Stimulated activated CD4-positive, alpha-beta T cell treated with anti-CD3 and anti-CD28 coated beads, Interleukin-15, amount 100 ng/mL, for 1 hour (primary cell): ENCODE measurements at places on chromosomes 3 and 15.

DNA sequence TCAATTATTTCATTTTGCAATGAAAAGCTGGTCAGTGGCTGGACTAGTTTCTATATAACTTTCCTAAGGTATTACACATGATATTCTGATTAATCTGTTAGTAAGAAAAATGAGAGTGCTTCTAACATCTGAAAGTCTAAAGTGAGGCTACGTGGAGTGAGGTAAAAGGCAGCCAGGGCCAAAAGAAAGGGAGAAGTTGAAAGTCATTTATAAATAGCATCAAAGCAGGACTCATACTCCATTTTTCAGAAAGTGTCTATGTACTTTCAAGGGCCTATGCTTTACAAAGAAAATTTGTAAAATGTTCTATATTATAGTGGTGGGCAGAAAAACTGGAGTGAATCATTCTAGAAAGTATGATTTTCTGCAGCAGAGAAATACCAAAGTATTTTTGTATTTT is 80.0 kb downstream of the CSNK1G1 start:
- DNase-seq: no peak

DNA sequence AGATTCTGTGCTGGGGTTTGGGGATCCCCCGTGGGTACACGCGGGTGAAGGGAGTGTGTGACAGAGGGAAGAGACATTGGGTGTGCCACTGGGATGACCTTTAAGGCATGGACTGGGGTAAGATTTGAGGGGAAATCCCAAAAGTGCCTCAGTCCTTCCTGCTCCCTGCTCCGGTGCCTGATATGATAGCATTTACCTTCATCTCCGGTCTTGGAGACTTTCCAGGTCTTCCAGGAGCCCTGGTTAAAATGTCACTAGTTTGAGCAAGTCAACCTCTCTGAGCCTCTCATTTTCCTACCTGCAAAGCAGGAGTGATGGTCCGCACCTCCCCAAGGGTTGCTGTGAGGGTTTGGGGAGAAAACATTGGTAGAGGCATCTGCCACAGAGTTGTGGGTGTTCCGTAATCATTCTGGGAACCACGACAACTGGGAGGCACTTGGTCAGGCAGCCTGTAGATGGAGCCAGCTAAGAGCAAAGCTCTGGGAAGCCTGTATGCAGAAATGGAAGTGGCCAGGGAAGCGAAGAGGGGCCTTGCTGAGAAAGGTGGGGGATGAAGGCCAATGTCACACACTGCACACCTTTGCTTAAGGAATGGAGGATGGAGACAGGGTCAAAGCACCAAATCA is 33.9 kb upstream of the KIF23 start:
- DNase-seq: no peak

GRCh38 chr3:72187131-72187530 is 402.2 kb upstream of the PROK2 start:
- no peak for DNase-seq

GRCh38 chr3:133835961-133836360 is 30.3 kb downstream of the SRPRB start:
- DNase-seq: no peak

DNA sequence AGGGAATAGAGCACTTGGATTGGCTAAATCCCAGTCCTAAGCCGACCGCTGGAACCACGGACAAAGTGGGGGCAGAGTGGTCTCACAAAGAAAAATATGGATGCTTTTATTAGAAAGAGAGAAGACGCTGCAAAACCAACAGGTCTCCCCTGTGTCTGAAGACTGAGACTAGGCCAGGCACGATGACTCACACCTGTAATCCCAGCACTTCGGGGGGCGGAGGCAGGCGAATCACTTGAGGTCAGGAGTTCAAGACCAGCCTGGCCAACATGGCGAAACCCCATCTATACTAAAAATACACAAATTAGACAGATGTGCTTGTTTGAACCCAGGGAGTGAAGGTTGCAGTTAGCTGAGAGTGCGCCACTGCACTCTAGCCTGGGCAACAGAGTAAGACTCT is 61.8 kb downstream of the ZDHHC19 start:
- DNase-seq: no peak
